ENCODE measurements at places on chromosomes 7 and 10. TPM values are rescaled to one million over a fixed set of nuclear protein-coding genes. Genes with fewer than 3 reads are reported as not detected.

- DNase-seq = peak; percentile 39
Measured at GRCh38 chr10:131700506-131700905, 200.3 kb upstream of the PPP2R2D start.

Gene ASB4
- 7.0 TPM for total RNA-seq

Gene ATP6V0A4
- not detected for total RNA-seq

GRCh38 chr10:132593900-132594876 lies 56.6 kb downstream of the INPP5A start:
- no peak for DNase-seq

- no peak for DNase-seq
Measured at GRCh38 chr10:104080762-104081161, 4.9 kb downstream of the COL17A1 start.

Gene CDK14
- 26.3 TPM for total RNA-seq

Gene HTRA1
- total RNA-seq = 41.6 TPM

DNA sequence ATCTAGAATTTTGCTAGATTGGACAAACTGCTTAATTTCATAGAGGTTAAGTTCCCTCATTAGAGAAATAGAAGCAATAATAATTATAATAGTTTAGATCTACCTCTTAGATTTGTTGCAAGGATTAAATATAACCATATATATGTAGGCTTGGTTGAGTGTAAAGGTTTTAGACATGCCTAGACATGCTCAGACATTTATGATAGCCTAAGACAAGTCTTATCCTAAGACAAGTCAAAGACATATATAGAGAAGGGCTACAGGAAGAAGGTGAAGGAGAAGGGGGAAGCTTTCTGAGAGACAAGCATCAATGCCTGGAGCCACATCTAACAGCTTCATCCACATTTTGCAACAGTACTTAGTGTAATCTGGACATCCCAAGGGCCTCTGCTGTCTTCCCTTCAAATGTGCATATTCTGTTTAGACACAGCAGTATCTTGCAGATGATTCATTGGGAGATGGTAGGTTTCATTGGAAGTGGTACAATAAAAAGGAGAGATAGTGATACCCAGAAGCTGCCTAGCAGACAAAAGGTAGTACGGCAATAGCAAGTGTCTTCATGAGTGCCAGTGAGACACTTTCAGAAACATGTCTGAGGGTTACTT lies 146.5 kb downstream of the HGF start:
- no peak for DNase-seq
